ENCODE measurements at places on chromosomes 5 and 9.

GRCh38 chr9:126055381-126055985 is 271.1 kb upstream of the MVB12B start:
- no peak for DNase-seq

DNA sequence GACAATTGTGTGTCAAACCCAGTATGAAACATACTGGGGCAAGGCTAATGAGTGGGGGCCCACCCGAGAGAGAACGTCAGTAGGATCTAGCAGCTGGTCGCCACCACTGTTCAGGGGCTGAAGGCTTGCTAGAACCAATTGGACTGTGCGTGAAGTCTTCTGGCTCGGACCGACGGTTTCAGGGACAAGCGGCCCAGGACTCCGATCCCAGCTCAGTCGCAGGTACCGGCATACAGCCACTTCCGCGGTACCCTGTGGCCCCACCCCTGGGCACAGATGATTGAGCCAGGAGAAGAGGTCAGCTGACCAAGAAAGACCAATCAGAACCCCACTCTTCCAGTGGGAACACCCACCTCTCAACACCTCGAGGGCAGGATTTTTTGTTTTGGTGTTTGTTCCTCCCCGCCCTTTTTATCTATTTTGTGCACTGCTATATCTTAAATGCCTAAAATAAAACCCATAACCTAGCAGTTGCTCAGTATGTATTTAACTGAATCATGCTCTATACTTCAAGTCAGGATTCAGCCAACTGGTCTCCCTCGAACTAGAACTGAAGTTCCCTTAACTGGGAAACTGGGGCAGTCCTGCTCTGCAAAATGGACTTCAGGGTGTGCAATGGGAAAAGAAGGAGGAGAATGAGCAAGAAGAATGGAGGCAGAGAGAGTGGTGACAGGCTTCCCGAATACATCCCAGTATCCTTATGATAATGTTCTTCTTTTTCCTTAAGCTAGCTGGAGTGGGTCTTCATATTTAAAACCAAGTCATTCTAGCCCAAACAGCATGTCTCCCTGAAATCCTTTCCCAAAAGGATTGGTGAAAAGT is 21.1 kb upstream of the CPEB4 start:
- DNase-seq: no peak

DNA sequence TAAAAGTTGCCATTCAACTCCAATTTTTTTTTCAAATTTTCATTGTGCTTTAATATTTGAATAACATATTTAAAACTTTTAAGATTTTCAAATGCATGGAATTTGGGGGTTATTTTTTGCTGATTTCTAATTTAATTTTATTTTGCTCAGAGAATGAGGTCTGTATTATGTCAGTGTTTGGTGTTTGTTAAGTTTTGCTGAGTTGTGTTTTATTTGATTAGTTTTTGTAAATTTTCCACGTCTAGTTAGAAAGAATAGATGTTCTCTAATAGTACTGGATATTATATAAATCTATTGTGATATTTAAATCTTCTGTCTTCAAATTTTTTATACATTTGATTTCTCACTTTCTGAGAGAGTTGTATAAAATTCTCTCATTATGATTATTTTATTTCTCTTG is 145.9 kb downstream of the MACIR start:
- no peak for DNase-seq

GRCh38 chr9:74973714-74974113 is 21.0 kb upstream of the C9orf40 start:
- DNase-seq: no peak

GRCh38 chr5:10701567-10702039 is 59.4 kb downstream of the DAP start:
- DNase-seq: no peak

DNA sequence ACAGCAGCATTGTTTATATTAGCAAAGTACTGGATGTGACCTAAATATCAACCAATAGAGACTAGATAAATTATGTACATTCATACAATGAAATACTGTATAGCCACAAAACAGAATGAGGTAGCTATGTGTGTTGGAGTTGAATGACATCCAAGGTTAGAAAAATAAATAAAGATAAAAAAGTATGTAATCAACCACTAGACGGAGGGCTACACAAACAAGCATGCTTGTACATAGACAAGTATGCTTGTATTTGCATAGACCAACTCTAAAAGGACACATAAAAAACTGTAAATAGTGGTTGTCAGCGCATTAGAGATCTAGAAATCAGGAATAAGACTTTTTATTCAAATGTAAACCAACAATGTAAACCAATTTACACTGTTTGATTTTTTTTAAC is 3.0 kb downstream of the FEM1C start:
- DNase-seq: no peak

- DNase-seq: no peak
Observed at GRCh38 chr5:89315286-89316100, 432.5 kb upstream of the MEF2C start.

DNA sequence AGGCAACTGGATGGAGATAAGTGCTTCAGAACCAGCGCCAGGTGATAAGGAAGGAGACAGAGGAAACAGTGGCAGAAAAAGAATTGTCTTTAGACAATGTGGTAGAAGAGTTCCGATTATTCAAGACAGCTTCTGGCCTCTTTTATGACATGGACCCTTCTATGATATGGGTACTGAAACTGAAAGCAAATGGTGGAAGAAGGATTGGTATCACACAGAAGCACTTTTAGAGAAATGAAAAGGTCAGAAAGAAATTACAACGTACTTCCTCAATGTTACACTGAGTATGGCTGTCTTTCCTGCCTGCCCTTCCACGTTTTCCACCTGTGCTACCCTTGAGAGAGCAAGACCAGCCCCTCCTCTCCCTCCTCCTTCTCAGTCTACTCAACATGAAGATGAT is 959.3 kb downstream of the DNAH5 start:
- no peak for DNase-seq

DNA sequence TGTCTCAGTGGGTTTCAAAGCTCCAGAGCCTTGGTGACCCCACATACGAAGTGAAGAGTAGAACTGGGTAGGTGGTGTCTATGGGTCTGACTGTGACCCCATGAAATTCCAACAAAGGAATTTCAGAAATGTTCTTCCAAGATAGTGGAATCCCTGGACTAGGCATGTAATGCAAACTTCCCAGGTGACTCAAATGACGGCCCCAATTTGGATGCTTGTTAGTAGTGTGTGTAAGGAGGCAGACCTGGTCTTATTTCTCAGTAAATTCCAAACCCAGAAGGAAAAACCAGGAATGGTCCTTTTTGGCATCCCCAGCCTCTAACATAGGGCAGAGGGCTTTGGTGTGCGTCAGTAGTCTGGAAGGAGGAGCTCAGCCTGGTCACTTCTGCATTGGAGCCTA is 43.6 kb upstream of the ABCA1 start:
- no peak for DNase-seq

- no peak for DNase-seq
Observed at GRCh38 chr5:59587489-59588337, 305.8 kb downstream of the PDE4D start.

GRCh38 chr5:145778144-145778900 is 56.8 kb downstream of the PRELID2 start:
- DNase-seq: no peak

- DNase-seq: no peak
Observed at GRCh38 chr9:126643945-126644527, 30.3 kb downstream of the LMX1B start.

- no peak for DNase-seq
Observed at GRCh38 chr5:40521925-40522324, 157.8 kb upstream of the PTGER4 start.

GRCh38 chr9:128340691-128341434 is 536 bp downstream of the SLC27A4 start:
- no peak for DNase-seq

DNA sequence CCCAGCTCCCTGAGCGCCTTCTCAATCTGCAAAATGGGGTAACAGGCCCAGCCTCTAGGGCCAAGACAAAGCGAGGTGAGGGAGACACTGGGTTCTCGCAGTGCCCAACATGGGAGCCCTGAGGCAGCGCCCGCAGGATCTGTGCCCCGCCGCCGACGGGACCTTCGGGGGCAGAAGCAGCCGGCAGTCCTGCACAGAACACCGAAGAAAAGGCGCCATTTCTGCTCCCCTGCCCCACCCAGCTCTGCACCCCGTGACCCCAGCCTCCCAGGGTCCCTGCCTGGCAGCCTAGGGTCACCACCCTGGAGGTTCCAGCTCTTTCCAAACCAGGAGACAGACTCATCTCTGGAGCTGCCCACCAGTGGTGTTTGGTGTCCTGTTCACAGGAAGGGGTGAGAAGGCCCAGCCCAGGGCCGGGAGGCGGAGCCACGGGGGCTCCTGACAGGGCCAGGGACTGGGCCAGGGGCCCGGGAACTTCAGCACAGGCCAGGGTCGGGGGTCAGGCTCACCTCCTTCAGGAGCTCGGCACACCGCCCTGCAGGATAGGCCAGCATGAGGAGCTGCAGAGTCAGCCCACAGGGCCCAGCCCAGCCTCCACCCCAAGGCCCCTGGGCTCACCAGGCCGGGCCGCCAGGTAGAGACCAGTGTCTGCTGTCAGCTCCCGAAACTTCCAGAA is 3.3 kb downstream of the LCN8 start:
- no peak for DNase-seq

DNA sequence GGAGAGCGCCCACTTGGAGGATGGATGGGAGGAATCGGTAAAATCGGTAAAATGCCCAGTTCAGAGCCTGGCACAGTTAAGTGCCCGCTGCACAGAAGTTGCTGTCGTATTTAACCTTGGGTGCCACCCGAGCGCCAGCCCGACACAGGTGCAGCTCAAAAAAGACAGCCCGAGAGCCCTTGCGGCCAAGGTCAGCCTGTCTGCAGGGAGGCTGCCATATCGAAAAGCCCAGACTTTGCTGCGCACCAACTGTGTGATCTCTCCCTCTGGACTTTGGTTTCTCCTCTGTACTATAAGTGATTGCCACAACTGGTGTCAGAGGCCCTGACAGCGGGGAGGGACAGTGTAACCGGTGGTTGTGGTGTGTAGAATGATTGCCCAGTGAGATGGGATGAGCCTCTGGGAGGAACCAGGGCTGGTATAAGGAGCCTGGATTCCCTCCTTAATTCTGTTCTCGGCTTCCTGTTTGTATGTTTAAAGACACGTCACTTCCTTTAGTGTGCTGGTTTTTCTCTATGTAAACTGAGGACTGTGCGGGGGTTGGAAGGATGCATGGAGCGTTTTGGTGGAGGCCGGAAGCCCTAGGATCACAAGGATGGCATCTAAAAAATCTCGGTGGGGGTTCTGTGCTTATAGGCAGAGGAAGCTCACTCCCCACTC is 792 bp downstream of the NTMT1 start:
- peak; percentile 16 for DNase-seq

DNA sequence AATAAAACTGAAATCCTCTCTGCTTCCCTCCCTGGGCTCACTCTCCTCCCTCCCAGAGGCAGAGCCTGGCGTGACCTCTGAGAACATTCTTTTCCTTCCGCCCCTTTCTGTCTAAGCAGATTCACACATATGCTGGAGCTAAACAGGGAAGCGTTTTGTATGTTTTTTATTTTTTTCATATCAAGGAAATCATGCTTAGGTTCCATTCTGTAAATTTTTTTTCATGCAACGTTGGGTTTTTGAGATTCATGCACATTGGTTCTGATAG is 20.2 kb upstream of the BARHL1 start:
- no peak for DNase-seq

GRCh38 chr5:61538722-61539501 is 206.9 kb downstream of the ZSWIM6 start:
- DNase-seq: no peak

DNA sequence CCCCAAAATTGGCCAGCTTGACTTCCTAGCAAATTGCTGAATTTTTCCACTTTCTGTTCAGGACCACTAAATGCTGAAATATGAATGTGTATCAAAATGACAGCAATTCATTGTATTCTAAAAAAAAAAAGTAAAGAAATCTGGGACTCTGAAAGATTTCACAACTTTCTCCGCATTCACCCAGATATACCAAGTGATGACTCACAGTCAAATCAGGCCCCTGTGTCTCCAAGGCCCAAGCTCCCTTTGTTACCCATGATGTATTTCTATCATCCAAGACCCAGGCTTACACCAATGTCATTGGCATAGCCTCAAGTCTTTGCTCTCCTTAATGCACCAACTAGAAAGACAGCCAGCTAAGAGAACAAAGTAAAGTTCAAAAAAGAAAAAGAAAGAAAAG is 493.9 kb downstream of the NTRK2 start:
- DNase-seq: no peak

GRCh38 chr5:179230061-179230461 is 115.2 kb downstream of the ADAMTS2 start:
- DNase-seq: no peak

DNA sequence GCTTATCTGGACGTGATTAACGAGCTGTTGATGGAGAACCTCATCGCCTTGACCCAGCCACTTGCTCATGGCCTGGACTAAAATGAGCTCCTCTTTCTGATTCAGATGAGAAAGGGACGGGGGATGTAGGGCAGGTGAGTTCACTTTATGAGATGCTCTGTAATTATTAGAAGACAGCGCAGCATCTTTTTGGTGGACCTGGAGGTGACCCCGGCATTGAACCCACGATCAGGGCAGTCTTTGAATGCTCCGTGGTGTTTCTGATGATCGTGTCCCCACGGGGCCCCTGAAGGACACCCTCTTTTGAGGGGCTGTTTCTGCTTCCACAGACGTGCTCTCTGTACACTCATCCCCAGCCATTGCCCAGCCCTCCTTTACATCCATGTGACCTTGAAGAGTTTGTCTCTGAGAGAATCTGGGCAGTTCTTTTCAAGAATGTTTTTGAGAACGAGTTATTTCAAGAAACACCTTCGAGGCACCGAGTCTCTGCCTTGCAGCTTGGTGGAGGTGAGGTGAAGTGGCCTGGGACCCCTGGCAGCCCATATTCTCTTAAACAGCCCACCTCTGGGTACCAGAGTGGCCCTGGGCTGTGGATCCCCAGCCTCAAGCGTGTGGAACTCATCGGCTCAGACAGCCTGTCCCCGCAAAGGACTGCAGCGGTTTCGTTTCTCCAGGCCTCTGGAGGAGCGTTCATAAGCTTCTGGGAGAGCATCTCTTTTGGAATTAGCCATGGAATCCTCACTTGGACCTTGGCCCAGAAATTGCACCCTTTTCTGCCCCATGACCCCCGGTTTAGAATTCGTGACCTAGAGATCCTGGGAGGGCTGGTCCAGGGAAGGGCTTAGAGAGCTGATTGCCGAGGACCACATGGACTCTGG is 50.3 kb downstream of the COL5A1 start:
- no peak for DNase-seq

DNA sequence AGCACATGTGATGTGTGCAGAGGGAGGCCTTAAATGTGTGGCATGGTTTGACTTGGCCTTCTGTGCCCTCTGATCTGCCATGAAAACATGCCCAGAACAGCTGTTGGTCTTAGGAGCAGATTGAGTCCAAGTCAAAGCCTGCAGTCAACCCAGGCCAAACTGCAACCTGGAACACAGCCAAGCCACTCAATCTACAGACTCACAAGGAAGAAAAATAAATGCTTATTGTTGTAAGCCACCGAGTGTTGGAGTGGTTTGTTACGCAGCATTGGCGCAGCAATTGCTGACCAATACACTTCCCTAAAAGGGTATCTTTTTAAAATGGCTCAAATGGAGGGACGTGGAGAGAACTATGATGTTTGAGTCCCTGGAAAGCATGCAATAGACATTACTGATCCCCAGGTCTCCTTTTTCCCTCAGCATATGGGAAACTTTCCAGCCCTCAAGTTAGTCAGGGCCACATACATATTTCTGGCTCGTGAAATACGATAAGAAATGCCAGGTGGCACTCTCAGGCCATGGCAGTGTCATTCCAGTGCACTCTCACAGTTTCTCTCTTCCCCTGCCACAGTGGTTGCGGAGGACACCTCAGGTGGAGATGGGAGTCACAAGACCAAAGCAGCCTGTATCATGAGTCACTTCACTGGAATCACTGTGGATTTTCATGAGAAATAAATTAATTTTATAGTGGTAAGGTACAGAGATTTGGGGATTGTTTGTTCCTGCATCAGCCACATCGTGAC is 168.0 kb upstream of the ZNF618 start:
- no peak for DNase-seq

All from stimulated activated CD4-positive, alpha-beta T cell treated with anti-CD3 and anti-CD28 coated beads, Interleukin-4, amount 100 ng/mL, for 4 hours (primary cell).